Posterior cingulate gyrus (tissue), 11 donors: ENCODE measurements at places on chromosomes 4 and X.
A peak's percentile ranks its signal among the peaks of the same experiment; 100 is the strongest.

DNA sequence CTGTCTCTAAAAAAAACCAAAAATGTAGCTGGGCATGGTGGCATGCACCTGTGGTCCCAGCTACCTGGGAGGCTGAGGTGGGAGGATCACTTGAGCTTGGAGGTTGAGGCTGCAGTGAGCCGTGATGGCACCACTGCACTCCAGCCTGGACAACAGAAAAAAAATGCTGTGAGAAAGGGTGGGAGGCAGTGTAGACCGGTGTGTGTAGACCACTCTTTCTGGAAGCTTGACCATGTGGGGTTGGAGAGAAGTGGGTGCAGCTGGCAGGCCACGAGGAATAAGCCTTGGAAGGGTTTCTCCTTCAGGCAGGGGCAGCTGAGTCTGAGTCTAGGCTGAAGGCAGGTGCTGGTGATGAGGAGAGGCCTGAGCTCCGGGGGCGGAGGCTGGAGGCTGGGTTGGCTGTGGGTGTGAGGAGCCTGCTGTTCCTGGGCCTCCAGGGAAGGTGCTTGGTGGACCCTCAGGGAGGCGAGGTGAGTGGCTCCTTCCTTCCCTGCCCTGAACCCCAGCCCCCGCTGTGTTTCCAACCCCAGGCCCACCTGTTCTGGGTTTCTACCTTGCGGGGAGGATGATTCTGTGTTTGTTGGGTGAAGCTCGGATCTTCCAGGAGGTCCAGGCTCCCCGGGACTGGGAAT is 9.3 kb upstream of the TBC1D14 start:
- peak; percentile 49 for DNase-seq

DNA sequence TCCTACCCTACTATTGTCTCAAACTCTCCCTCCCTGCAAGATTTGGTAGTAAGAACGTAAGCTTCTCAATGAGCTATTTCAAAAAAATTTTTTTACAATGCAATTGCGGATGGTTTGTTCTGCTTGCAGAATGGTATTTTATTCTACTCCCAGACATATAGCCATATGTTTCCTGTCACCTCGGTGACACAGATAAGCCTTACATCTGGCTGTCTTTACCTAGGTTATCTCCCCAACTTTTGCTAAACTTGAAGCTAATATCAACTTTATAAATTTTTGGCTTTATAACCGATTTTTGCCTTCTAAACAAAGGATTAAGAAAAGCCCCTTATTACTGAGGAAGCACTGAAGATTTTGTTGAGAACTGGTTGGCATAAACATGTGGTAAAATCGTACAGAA is 331.5 kb downstream of the TENM3 start:
- DNase-seq, result no peak

DNA sequence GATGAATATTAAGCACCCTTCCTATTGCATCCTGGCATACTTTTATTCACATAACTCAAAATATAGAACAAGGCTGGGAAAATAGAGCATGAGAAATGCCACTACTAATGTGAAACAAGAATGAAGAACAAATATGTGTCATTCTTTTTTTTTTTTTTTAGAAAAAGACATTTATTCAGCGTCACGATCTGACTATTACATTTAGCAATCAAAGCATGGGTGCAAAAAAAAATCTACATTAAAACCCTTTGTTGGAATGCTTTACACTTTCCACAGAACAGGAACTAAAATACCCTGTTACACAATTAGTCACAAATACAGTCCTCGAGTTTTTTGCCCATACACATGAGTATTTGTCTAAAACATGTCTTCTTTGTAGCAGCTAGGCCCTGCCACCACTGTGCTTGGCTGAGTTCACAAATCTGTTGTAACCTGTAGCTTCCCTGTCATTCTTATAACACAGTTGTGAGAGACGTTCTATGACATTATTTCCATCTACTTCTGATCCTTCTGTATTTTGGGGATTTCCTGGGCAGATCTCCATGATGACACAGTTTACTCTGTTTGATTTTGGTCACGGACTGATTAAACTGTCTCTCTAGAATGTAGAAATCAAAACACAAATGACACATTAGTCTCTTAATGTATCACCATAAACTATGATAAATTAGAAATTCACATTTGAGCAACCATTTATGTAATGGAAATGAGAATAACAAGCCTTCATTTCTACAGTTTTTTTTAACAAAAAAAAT is 9.4 kb upstream of the TET2 start:
- no peak for DNase-seq

- no peak for DNase-seq
Measured at GRCh38 chr4:126182336-126182735, 867.6 kb downstream of the FAT4 start.

GRCh38 chrX:149996515-149996914 is 58.2 kb upstream of the EOLA2 start:
- no peak for DNase-seq

- no peak for DNase-seq
Measured at GRCh38 chr4:82744284-82744968, 54.2 kb downstream of the SCD5 start.

GRCh38 chr4:143700416-143701352 is at the start of gene FREM3:
FREM3 (minus strand) TSS chr4:143700675; CDS start chr4:143700675, 0 bp downstream.
- DNase-seq, result peak; percentile 76

- DNase-seq, result no peak
Measured at GRCh38 chr4:53907772-53908171, 156.6 kb downstream of the CHIC2 start.

- no peak for DNase-seq
Measured at GRCh38 chr4:20925176-20925575, 224.9 kb downstream of the PACRGL start.

GRCh38 chr4:127634181-127634580 is 1.4 kb downstream of the INTU start:
- no peak for DNase-seq

- peak; percentile 56 for DNase-seq
Measured at GRCh38 chr4:8286719-8287342, 17.3 kb downstream of the HTRA3 start.

GRCh38 chrX:120653000-120653399 is 23.1 kb upstream of the C1GALT1C1 start:
- DNase-seq, result no peak

GRCh38 chr4:123120473-123120872 is 198.1 kb upstream of the NUDT6 start:
- no peak for DNase-seq

- DNase-seq, result no peak
Measured at GRCh38 chrX:45295259-45295986, 94.7 kb upstream of the DIPK2B start.

- no peak for DNase-seq
Measured at GRCh38 chrX:119685225-119686066, 7.5 kb downstream of the SEPTIN6 start.

DNA sequence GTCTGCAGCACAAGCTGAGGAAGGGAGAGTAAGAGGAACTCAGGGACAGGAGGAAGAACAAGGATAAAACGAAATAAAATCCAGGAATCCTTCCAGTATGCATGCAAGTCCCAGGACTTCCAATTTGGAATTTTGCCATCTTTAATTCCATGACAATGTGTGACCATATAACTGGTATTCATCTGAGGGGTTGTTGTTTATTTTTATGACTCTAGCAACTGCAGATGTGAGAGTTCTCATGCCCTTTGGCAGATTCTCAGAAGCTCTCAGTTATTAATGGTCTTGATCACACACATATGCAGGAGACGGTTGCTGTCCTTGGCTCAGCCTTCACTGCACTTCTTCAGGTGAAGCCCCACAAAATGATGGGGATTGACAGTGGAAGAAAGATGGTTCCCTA is 148.2 kb downstream of the SMIM20 start:
- no peak for DNase-seq

DNA sequence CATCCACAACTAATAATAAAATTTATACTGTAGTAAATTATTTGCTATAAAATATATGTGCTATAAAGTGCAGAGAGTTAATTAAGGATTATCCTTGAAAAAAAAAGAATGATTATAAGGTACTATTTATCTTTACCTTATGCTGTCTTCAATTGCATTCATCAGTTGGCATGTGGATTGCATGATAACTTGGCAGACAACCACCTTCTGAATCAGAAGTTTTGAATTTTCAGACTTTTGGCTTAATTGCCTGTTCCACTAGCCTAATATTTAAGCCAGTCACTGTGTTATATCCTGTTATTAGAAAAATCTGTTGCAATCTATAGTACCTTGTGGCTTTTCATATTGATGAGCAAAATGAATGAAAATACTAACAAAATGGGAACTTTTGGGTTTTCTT is 1040.3 kb upstream of the PCDH10 start:
- no peak for DNase-seq

DNA sequence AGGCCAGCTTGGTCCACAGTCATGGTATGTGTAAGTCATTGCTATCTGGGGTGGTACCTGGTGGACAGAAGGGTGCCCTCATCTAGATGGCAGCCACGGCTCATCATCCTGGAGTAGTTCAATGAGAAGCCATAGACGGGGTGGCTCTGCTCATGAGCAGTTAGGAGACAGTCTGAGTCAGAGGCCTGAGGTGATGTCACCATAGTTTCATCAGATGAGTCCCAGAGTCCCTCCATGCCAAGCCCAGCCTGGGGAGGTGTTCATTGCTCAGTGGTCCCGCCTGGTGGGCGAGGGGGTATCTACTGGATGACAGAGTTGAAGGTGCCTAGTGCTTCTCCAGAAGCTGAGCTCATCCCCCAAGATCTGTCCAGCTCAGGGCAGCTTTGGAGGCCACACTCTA is 49.8 kb downstream of the DLG3 start:
- no peak for DNase-seq

DNA sequence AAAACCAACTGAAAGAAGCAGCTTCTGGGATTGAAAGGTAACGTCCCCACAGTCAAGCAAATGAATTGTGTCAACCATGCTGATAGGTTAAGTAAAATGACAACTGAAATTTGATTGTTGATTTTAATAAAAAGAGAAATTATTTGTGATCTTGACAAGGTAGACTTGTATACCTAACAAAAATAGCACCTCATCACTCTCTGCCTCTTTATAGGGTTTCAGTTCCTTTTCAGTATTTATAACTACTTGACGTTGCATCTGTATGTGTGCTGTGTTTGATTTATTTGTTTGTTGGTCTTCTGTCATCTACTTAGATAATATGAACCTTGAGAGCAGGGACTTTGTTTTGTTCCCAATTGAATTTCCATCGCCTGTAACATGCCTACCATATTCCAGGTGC is 7.9 kb upstream of the PPP3CA start:
- no peak for DNase-seq

DNA sequence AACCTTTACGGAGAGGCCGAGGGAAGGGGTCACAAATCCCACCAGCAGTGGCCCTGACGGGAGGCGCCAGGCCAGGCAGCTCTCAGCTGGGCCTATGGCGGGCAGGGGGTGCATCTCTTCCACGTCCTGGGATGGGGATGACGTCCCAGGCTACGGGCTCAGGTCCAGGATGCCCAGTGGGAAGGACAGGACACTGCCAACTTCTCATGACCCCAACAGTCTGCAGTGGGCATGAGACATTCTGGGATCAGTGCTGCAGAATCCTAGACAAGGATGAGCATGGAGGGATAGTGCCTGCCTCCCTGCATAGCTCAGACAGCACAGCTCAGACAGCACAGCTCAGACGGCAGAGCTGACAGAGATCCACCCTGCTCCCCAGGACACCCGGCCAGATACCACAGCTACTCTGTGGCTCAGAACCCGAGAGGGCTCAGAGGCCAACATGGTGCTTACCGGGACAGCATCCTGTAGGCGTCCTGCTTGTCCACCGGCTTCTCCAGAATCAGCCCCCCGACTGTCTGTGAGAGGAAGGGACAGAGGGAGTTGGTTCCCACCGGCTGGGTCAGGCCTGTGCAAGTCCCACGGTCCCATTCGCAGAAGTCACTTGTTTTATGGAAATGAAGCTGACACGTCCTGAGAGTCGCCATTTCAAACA is 17.3 kb downstream of the ASMTL start:
- peak; percentile 62 for DNase-seq

- DNase-seq, result no peak
Measured at GRCh38 chr4:110164856-110165255, 33.6 kb downstream of the ELOVL6 start.

- no peak for DNase-seq
Measured at GRCh38 chr4:37872310-37872988, 18.4 kb upstream of the TBC1D1 start.

DNA sequence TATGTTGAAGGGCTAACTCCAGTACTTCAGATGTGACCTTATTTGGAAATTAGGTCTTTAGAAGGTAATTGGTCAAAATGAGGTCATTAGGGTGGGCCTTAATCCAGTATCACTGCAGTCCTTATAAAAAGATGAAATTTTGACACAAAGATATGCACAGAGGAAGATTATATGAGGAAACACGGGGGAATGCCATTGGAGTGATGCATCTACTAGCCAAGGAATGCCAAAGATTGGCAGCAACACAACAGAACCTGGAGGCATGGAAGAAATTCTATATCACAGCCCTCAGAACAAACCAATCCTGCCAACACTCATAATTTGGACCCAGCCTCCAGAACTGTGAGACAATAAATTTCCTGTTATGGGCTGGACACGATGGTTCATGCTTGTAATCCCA is 17.6 kb downstream of the TRIM61 start:
- DNase-seq, result no peak

- no peak for DNase-seq
Measured at GRCh38 chr4:55933611-55934010, 15.1 kb upstream of the CEP135 start.

GRCh38 chr4:128835498-128836222 is 26.2 kb downstream of the JADE1 start:
- peak; percentile 87 for DNase-seq

DNA sequence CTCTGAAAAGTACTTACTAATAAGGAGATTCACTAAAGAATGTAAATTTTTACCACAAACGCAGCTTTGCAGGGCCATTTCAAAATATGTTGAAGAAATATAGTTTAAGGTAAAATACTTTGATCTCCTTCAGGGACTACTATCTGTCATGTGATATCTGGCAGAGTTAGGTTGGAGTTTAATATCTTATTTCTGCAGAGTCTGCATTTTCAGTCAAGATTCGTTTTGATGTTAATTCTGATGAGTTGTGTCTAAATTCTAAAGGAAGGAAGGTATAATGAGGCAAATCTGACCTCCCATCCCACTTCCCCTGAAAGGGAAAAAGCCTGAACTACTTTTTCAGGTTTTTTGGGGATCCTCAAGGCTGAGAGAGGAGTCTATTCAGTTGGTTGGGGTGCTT is 123.9 kb upstream of the TECRL start:
- DNase-seq, result no peak

GRCh38 chr4:186149872-186150271 is 41.5 kb upstream of the CYP4V2 start:
- DNase-seq, result no peak

DNA sequence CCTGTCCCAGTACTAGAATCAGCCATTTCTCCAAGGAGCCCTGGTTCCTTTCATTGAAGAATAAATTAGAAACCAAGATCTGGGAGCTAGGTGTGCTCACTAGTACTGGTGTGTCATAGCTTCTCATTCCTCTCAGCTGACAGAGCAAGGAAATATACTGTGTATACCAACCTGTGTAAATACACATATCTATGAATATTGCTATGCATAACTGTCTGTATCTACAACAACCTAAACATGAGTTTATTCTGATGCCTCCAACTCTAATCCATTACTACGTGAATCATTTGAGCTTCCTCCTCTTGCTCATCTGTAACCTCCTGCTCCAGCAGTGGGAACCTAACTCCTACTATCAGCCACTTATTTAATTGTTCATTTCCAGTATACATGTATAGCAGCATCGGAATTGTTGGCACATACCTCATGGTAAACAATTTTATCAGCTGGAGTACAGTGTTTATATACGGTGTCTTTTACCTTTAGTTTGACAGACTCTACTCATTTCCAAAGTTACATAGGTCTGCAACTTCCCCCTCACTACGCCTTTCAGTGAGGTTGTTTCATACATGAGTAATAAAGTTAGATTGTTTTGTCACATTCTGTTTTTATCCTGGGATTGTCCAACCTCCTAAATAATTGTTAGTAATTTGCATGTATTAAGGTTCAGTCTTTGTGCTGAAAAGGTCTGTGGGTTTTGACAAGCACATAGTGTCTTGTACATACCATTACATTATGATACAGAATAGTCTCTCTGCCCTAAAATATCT is 7.1 kb upstream of the SCRG1 start:
- no peak for DNase-seq
